ENCODE measurements at places on chromosomes 7 and 10.

DNA sequence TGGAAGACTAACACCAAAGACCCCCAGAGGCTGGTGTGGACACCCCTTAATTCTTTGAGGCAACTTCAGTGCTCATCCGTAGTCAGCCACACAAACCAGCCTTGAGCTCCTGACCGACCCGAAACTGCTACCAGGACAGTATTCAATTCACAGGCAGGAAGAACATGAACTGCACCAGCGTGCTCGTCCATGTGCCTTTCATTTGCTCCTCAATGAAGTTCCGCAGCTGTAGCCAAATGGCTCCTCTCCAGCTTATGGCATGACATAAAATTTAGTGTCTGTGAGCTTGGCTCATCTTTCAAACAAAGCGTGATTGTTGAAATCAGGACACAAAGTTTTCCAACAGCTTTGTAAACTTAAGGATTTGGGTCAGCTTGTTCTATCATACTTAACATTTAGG, 144.1 kb upstream of the FAM171A1 start:
- DNase-seq = peak; percentile 6

DNA sequence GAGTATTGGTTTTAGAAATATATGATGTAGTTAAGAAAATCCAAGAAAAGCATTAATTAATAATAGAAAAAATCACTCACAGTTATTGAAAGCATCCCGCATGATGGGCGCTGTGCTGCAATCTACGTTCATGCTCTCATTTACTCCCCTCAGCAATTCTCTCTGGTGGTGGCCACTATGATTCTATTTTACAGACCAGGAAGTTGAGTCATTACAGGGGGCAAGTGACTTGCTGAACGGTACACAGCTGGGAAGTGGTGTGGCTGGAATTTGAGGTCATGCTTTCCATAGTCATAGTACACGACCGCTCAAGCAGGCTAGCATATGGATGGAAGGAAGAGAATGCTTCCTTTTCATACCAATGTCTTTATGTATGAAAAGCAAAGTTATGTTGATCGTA, 117.4 kb downstream of the TES start:
- peak; percentile 63 for DNase-seq

GRCh38 chr7:1987591-1988532, 244.9 kb downstream of the MAD1L1 start:
- no peak for DNase-seq

- no peak for DNase-seq
Observed at GRCh38 chr7:141417506-141417905, 133.7 kb upstream of the AGK start.

DNA sequence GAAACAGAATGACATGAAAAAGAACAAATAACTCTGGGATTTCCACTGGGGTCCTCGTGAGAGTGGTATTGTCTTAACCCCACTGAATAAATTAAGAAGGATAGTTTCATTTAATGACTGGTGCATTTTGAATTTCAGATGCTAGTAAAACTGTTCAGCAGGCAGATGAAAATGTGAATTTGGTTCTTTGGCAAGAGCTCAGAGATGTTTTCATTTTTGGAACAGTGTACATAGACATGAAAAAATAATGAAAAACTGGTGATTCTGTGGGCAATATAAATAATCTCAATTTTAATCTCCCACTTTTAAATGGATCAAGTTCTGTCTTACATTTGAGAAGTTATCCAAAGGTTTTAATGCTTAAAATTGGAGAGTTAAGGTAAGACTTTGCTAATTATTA, 84.1 kb downstream of the TRIL start:
- no peak for DNase-seq

DNA sequence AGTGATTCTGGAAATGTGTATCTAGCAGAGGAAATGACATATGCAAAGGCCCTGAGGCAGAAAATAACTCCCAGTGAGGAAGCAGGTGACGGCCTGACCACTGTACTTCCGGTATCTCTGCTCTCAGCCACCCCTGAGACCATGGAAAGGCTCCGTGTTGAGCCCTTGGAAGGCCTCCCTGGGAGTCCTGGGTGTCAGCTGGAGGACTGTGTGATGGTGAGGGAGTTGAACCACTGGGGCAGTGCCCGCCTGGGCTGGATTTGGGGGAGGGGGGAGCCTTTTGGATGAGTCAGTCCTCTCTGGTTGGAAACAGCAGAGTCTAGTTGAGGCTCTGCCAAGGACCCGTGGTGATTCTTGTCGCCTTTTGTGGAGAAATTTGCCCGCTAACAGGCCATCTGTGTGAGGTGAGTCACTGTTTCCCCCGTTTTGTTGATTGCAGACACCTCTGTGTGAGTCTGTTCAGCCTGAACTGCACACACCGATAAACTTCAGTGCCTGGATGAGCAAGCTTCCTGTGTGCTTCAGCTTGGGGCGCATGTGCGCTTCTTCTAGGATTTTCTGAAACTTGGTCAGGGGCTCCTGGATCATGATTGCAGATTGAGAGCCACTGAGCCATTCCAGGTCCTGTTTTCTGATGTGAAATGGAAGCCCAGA, 98.6 kb downstream of the GRK5 start:
- peak; percentile 96 for DNase-seq

DNA sequence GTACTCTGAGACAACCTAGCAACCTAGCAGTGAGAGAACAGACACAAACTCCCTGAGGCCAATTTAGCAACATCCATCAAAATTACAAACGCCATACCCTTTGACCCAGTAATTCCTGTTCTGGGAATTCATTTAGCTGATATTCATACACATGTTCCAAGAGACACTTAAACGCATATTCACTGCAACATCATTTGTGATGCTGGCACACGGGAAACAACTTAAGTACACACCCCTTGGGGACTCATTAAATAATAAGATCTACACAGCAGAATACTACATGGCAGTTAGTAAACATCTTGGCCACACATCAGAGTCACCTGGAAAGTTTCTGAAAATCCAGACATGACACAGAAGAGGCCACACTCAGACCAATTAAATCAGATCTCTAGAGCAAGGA, 17.6 kb downstream of the NUDCD3 start:
- DNase-seq = no peak

GRCh38 chr7:68627247-68627864, 970.9 kb upstream of the AUTS2 start:
- no peak for DNase-seq

DNA sequence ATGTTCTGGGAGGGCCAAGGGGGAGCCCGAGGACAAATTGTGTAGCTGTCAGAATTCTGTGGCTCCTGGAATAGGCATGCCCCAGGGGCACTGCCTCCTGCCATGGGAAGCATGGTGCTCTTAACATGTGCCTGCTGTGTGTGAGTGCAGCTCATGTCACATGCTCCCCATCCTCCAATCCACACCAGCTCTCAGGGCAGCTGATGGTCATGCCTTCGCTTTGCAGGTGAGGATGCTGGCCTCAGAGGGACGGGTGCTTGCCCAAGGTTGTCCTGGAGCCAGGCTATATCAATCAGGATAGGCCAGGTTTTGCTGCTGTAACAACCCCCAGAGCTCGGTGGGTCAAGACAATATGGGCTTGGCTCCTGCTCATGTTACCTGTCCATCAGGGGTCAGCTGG, 303.4 kb downstream of the RPS24 start:
- no peak for DNase-seq

- DNase-seq = no peak
Observed at GRCh38 chr7:132417103-132417906, 159.0 kb downstream of the PLXNA4 start.

DNA sequence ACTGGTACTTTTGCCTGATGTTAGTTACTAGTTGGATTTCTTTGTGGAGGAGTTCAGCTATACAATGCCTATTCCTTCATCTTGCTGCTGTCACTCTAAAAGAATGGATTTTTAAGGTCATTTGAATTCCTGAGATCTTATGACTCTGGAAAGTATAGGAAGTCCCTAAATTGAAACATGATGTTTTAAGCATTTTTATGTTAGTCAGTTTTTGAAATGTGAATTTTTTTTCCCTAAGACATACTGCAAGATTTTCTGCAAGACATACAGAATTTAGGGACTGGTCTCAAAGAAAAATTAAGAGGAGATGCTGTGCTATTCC, 355.8 kb downstream of the SUGCT start:
- no peak for DNase-seq

GRCh38 chr10:20993389-20993788, 96.3 kb upstream of the NEBL start:
- peak; percentile 26 for DNase-seq

DNA sequence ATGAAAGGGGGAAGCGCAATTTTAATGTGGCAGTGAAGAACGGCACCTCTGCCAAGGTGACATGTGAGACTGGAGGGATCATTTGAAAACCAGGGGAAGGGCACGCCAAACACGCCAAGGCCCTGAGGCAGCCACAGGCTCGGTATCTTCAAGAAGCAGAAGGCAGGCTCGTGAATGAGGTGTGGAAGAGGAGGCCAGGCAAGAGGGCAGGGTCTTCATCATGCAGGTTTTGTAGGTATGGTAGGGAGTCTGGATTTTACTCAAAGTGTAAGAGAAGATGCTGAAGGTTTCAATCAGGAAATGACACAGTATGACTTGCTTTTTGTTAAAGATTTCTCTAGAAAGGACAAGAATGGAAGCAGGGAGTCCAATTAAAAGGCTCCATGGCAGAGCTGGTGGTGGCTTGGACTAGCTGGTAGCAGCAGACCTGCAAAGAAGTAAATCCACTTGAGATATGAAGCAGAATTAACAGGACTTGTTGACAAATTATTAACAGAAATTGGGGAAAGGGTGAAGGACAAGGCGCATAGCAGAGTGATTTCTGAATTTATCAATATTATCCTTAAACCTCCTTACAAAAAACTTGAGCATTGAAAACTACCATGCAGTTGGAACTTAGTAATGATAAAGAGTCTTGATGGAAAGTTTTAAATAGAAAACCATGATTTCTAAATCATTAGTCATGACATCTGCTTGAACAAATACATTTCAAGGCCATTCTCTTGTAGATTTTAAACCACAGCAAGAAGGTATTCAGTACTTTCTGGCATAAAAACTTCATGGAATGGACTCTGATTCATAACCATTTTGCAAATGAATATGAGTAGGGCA, 70.4 kb downstream of the COA1 start:
- DNase-seq = peak; percentile 65

DNA sequence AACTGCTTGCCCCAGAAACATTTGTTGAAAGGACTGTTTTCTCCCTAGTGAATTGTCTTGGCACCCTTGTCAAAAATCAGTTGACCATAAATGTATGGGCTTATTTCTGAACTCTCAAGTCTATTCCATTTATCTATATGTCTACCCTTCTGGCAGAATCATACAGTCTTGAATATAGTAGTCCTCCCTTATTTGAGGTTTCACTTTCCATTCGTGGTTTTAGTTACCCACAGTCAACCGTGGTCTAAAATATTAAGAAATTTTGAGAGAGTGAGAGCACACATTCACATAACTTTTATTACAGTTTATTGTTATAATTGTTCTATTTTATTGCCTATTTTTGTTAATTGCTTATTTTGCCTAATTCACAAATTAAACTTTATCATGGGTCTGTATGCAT, 17.4 kb upstream of the CEP41 start:
- no peak for DNase-seq

- DNase-seq = peak; percentile 48
Observed at GRCh38 chr7:77687747-77688144, 8.5 kb upstream of the RSBN1L start.

- DNase-seq = no peak
Observed at GRCh38 chr7:149023662-149024061, 4.6 kb downstream of the PDIA4 start.

GRCh38 chr7:26861050-26861449, 3.3 kb downstream of the SKAP2 start:
- no peak for DNase-seq

DNA sequence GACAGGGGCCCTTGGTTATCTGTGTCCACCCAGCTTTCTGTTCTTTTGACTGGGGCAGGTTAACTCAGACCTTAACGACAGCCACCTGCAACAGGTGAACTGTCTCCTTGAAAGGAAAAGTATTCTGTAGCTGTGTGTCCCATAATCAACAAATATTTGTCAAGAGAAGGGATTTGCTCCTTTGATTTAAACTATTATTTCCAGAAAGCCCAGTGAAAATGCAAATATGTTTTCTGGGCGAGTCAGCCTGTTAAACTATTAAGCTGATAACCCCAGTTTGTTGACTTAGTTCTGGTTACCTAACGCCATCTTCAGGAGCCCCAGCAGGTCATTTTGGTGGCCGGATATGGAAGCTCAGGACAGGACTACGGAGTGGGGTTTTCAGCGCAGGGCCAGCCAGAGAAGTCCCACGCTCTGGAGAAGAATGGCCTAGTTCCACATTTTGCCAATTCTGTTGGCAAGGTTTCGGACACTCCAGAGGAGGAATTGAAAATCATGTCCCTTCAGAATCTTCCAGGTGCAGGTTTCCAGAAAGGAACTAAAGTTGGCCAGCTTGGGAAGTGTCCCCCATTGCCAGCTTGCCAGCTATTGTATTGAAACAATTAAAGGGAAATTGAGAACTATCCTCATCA, 54.5 kb downstream of the ADRA2A start:
- DNase-seq = no peak

- DNase-seq = peak; percentile 66
Observed at GRCh38 chr10:128211953-128212727, 85.9 kb upstream of the MKI67 start.

- DNase-seq = no peak
Observed at GRCh38 chr7:108097703-108098102, 32.5 kb downstream of the LAMB4 start.

GRCh38 chr7:78967046-78967445, 486.4 kb downstream of the MAGI2 start:
- no peak for DNase-seq

DNA sequence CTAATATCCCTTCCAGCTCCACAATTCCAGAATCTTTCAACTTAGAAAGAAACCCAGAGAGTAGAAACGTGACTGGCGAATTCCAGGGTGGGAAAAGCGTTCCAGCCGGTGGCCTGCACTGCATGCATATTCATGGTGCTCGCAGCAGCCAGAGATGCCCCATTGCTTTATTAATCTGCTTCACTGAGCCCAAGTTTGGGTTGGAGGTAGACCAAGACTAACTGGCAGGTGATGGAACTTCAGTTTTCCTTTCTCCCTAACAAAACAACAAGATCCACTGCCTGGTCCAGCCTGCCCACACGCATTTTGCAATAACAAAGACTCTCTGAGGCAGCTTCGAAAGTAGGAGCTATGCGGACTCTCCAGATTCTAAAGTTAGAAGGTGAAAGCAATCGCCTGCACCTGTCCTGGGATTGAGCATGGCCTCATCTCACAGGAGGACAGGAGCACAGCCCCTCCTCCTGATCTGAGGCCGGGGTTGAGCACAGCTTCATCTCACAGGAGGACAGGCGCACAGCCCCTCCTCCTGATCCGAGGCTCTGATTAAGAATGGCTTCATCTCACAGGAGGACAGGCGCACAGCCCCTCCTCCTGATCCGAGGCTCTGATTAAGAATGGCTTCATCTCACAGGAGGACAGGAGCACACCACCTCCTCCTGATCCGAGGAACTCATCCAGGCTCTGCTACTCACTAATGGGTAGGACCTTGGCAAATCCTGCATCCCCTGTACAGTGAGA, 127.8 kb upstream of the LANCL2 start:
- DNase-seq = no peak

- DNase-seq = no peak
Observed at GRCh38 chr10:65142641-65143435, 1621.6 kb downstream of the REEP3 start.

Data from myocyte (in vitro differentiated cells).